ENCODE measurements at places on chromosomes 1 and 21.

- H3K36me3 ChIP-seq, result no peaks in the 10 kb centered on the region
- H3K4me1 ChIP-seq, result no peaks in the 10 kb centered on the region
- no peak overlapping the region for H3K27ac ChIP-seq
- H3K4me3 ChIP-seq, result no peak overlapping the region
- no peak for DNase-seq
Observed at GRCh38 chr1:76408303-76408702, 333.8 kb downstream of the ST6GALNAC3 start.

DNA sequence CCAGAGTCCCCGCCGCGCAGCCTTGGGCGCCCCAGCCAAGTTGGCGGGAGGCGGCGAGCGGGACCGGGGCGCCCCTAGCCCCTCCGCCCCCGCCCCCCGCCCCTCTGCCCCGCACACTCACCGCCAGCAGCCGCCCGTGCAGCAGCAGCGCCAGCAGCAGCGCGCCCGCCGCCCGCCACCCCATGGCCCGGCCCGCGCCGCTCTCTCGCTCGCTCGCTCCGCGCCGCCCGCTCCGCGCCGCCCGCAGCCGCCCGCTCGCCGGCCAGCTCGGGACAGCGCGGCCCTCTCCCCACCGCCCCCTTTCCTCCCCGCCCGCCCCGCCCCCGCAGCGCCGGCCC, at the start of gene HSPG2:
HSPG2 (minus strand) TSS at position 277 of the 338 bp plus-strand sequence; CDS start at position 184, 93 bp downstream.
- H3K27me3 ChIP-seq, result peaks cover 36% of the 10 kb centered on the region
- no peak for DNase-seq
- H3K36me3 ChIP-seq, result no peaks in the 10 kb centered on the region
- peaks cover 7% of the 10 kb centered on the region for H3K4me1 ChIP-seq
- peak within 1 kb of the TSS; percentile 34 for H3K27ac ChIP-seq

DNA sequence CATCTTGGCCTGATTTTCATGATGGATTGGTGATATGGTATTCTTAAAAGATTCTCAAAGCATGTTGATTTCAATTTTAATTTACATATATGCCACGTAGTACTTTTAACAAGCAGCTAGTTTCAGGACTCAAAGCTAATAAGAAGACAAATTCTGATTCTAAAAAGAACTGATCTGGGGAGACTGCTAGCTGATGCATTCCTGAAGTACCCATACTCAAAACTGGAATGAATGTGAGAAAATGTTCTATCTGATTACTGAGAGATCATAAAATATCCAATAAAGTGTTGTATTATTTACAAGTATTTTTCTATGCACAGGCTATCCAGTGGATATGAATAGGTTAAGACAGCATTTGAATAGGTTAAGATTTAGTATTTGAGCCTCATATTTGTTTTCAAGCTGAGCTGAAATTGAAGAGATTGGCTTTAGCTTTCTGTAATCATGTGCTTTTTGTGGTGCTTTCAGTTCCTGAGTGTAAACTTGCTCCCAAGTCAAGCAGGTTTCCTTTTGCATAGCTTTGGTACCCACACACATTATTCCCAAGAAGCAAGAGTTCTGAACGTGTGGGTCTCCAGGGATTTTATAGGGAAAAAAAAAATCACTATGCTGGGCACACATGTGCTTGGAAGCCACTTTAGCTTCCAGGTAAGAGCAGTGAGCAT, 114.1 kb downstream of the VPS13D start:
- H3K4me1 ChIP-seq, result peaks cover 44% of the 10 kb centered on the region
- H3K36me3 ChIP-seq, result peaks cover 53% of the 10 kb centered on the region
- peak overlapping the region; percentile 47 for H3K4me3 ChIP-seq
- H3K27me3 ChIP-seq, result no peaks in the 10 kb centered on the region
- DNase-seq, result no peak

DNA sequence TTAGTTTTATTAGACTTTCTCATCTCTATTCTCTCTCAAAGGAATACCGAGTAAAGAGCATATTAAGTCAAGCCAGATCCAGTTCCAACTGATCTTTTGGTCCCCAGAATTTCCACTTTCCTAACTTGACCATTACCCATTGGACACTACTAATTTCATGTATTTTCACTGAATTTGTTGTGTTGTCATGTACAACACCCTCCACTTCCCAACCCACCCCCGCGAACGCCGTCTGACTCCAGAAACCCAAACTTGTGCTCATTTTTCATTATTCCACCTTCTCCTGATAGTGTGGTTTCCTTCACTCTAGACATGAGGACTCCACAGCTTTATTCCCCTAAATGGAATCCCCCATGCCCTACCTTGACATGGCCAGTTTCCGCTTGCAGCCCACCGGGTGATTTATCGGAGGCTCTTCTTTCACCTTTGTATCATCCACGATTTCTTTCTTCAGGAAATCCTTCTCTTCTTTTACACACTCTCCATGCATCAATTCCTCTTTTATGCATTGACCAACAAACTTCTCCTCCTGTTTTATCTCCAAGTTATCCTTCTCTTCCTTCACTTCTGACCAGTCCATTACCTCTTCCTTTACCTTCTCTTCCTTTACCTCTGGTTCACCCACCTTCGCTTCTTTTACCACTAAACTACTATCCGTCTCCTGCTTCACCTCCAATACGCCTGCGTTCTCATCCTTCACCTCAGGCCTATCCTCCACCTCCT, 805 bp downstream of the ZNHIT6 start:
- no peaks in the 10 kb centered on the region for H3K27me3 ChIP-seq
- no peak overlapping the region for H3K4me3 ChIP-seq
- H3K36me3 ChIP-seq, result peaks cover 29% of the 10 kb centered on the region

GRCh38 chr1:62800825-62801306, 16.9 kb downstream of the ATG4C start:
- peaks cover 1% of the 10 kb centered on the region for H3K36me3 ChIP-seq
- H3K27ac ChIP-seq, result no peak overlapping the region
- no peak overlapping the region for H3K4me3 ChIP-seq

GRCh38 chr1:22639286-22639685, 2.9 kb downstream of the C1QA start:
- no peaks in the 10 kb centered on the region for H3K4me1 ChIP-seq
- H3K27me3 ChIP-seq, result no peaks in the 10 kb centered on the region
- H3K4me3 ChIP-seq, result no peak overlapping the region
- DNase-seq, result no peak

DNA sequence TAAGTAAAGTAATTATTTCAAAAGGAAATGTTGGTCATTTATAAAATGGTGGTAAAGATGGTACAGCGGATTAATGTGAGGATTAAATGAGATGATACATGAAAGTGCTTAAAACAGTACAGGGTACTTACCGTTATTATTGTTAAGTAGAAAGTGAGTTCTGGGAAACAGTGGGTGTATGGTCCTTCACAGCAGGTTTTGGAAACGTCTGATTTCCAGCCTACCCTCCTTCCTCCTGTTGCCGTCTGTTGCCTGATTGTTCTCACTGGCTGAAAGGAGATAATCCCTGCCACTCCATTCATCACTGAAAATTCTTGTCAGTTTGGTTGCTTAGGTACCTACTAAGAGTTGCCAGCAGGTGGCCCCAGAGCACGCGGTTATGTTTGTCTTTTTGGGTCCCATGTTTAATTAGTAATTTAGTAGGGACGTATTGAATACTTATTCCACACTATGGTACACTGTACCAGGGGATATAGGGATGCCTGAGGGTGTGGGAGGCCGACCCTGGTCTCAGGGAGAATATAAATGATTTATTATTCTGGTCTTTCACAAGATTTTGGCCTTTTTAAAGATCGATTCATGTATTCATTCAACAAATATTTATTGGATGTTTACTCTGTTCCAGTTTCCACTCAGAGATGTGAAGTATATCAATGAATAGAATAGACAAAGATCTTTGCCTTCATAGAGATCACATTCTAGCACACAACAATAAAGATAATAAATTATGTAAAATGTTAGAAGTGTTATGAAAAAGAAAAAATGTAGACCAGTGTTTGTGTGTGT, 30.8 kb upstream of the RPTN start:
- H3K27ac ChIP-seq, result no peak overlapping the region
- H3K36me3 ChIP-seq, result no peaks in the 10 kb centered on the region
- peak overlapping the region; percentile 55 for H3K4me3 ChIP-seq
- H3K4me1 ChIP-seq, result peaks cover 8% of the 10 kb centered on the region

- no peaks in the 10 kb centered on the region for H3K27me3 ChIP-seq
- DNase-seq, result no peak
- peak overlapping the region; percentile 79 for H3K4me3 ChIP-seq
- H3K36me3 ChIP-seq, result peaks cover 55% of the 10 kb centered on the region
- peak overlapping the region; percentile 93 for H3K27ac ChIP-seq
Observed at GRCh38 chr1:100445565-100445964, 92.4 kb upstream of the GPR88 start.

DNA sequence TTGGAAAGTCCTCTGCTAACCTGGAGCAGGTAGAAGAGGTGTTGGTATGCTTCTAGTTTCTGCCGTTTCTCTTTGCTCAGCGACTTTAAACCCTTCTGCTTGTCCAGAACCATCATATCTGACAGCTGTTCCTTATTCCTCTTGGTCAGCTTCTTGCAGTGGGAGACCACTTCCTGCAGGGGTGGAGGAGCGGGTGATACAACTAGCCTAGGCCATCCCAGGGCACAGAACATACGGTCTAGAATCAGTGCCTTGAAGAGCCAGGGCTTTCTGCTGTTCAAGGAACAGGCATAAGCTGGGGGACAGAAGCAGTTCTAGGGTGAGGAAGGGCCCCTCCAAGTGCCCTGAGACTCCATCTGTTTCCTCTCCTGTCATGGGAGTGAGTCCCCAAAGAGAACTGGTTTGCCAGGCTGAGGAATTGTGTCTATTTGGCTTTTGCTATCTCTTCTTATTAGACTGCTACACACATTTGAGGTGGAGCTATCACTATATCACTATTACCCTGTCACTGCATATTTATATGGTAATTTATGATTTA, 32.5 kb downstream of the IQGAP3 start:
- no peaks in the 10 kb centered on the region for H3K27me3 ChIP-seq
- H3K4me3 ChIP-seq, result no peak overlapping the region
- peaks cover 17% of the 10 kb centered on the region for H3K36me3 ChIP-seq
- H3K4me1 ChIP-seq, result peaks cover 8% of the 10 kb centered on the region
- DNase-seq, result no peak
- no peak overlapping the region for H3K27ac ChIP-seq

- H3K27ac ChIP-seq, result peak overlapping the region; percentile 73
- peaks cover 72% of the 10 kb centered on the region for H3K36me3 ChIP-seq
- no peak for DNase-seq
- H3K4me3 ChIP-seq, result peak overlapping the region; percentile 85
- H3K27me3 ChIP-seq, result no peaks in the 10 kb centered on the region
- peaks cover 80% of the 10 kb centered on the region for H3K4me1 ChIP-seq
Observed at GRCh38 chr1:26281091-26281958, 1.4 kb downstream of the SH3BGRL3 start.

Measured in T-helper 2 cell treated with Interferon-gamma antibody and Interleukin-4, amounts not matched to agents 5 μg/mL and 100 μg/mL, for 36 hours (primary cell).